ENCODE measurements at places on chromosomes 16 and 17. TPM values are rescaled to one million over a fixed set of nuclear protein-coding genes. Genes with fewer than 3 reads are reported as not detected.

GRCh38 chr17:60381958-60382357, 10.0 kb downstream of the USP32 start:
- DNase-seq: no peak

DNA sequence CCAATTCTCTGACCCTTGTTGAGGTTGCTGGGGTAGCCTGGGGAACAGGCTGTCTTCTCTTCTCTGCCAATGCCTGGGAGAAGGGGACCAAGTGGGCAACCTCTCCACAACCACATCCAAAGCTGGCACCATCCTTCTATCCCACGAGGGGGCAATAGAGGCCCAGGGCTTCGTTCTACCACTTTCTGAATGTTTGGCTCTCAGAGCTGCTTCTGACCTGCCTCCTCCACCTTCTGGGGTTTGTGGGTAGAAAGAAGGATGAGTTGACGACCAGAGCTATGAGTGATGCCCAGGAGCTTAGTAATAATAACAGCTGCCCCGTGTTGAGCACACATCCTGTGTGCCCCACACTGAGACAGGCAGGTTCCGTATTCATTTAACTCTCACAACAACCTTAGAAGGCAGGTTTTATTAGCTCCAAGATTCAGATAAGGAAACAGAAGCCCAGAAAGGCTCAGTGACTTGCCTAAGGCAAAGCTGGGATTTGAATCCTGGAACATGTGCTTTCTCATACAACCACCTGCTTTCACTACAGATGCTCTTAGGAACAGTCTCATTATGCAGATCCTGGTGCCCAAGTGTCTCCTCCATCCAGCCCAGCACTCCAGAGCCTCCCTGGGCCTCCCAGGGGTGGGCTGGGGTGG, 11.1 kb downstream of the TSPOAP1 start:
- peak; percentile 62 for DNase-seq

TNP2 gene
- total RNA-seq: not detected

GRCh38 chr16:89748921-89749320, 27.6 kb downstream of the ZNF276 start:
- no peak for DNase-seq

- DNase-seq: no peak
Observed at GRCh38 chr17:41437769-41438168, 3.0 kb downstream of the KRT38 start.

SCPEP1 gene
- total RNA-seq: 15.3 TPM

DNA sequence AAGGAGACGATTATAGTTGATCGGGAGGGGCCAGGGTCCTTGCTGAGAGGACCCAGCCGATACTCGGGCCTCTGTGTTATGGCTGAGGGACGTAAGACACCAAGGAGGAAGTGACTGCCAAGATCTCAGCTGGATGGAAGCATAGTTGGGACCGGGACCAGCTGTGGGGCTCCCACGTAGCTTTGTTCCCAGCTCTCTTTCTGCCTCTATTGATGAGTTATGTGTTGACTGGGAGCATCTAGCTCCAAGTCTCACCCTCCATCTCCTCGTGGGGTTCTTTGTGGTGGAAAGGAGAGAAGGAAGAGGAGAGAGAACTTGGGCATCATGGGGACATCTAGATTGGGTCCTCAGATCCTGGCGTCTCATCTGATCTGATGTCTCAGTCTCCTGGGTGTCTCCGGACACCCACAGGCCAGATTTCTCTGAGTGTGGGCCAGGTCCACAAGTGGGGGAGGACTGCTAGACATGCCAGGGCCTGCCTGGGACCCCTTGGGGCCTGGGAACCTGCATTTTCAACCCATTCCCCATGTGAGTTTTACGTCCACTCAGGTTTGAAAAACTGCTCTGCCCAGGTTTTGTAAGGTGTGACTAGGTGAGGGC, 1.0 kb downstream of the MGRN1 start:
- DNase-seq: no peak

YWHAE gene
- 411 TPM for total RNA-seq

DNA sequence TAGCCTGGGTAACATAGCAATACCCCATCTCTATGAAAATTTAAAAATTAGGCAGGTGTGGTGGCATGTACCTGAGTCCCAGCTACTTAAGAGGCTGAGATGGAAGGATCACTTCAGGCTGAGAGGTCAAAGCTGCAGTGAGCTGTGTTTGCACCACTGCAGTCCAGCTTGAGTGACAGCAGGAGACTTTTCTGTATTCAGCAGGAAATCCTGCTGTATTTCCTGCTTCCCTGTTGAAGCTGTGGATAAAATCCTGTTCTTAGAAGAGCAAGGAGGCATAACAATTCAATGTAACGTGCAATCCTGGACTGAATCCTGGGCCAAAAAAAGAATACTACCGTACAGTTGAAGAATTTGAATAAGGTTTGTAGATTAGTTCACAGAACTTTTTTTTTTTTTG, 62.2 kb downstream of the FBXL20 start:
- DNase-seq: no peak

SMPD3 gene
- 71.5 TPM for total RNA-seq
